ENCODE measurements at places on chromosomes 11 and 22. TPM values are rescaled to one million over a fixed set of nuclear protein-coding genes. Genes with fewer than 3 reads are reported as not detected.

The LRRC75B gene
- total RNA-seq = 162 TPM

The C22orf31 gene
- total RNA-seq = 1.8 TPM

The ACRV1 gene
- total RNA-seq = 35.4 TPM

The OR2AG2 gene
- 1.8 TPM for total RNA-seq

The MMP27 gene
- not detected for total RNA-seq

The C11orf98 gene
- total RNA-seq = 62.8 TPM
